NCI-H2171 (cell line): ENCODE measurements at places on chromosomes 7 and 10.

DNA sequence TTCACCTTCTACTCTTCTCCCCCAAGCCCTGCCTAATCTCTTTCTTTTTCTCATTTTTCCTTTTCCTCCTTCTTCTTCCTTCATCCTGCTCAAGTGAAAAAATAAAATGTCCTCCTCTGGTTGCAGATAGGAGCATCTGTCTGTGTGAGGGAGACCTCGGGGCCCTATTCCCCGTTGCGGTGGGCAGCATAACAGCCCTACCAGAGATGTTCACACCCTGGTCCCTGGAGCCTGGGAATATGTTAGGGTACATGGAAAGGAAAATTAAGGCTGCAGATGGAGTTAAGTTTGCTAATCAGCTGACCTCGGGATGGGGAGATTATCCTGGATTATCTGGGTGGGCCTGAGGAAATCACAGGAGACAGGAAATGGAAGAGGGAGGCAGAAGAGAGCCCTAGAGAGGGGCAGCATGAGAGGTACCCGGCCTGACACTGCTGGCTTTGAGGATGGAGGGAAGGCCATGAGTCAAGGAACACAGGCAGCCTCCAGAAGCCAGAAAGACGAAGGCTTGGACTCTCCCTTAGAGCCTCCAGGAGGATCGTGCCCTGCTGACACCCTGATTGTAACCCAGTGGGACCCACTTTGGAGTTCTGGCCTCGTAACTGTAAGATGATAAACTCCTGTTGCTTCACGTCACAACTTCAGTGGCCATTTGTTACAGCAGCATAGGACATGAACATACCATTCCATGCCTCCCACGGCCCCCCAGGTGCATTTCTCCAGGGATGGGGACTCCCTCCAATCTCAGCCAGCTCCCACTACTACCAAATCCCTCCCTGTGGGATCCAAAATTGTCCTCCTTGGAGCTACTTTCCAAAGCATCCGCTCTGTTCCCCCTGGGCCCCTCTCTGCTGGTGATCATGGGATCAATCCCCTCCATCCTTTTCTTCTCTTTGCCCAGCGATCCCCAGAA, 39.0 kb upstream of the ZMIZ1 start:
- no peak for DNase-seq

DNA sequence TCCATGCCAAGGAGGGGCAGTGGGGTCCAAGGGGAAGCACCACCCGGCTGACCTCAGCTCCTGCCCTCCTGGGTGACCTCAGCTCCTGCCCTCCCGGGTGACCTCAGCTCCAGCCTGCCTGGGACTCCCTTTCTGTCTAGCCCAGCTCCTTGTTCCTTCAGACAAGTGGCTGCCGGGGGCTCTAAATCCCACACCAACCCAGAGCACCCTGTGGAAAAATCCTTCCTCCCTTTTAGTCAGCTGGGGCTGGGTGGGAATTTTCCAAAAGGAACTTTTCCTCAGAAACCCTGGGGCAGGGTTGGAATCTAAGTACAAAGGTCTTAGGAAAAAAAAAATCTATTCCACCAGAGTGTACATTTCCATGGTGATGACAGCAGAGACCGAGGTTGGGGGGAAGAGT, 36.3 kb downstream of the AKR1B1 start:
- DNase-seq, result no peak

DNA sequence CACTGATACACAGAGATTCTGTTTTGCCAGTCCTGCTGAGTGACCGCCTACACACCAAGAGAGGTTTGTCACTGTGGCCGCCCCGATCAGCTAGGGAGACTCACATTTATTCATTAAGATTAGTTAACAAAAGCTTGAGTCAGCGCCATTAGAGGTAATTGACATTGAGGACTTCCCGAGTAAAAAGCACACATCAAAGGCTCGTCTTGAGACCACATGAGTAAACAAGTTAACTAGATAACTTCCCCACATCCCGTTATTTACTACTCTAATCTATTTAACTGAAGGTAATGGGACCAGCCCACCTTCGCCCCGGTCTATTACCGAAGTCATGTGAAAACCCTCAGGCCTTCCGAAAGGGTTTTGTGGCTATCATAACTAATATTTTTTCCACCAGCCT, 23.0 kb downstream of the SRRM3 start:
- DNase-seq, result no peak

- no peak for DNase-seq
Observed at GRCh38 chr10:126434235-126434634, 46.0 kb upstream of the ADAM12 start.

DNA sequence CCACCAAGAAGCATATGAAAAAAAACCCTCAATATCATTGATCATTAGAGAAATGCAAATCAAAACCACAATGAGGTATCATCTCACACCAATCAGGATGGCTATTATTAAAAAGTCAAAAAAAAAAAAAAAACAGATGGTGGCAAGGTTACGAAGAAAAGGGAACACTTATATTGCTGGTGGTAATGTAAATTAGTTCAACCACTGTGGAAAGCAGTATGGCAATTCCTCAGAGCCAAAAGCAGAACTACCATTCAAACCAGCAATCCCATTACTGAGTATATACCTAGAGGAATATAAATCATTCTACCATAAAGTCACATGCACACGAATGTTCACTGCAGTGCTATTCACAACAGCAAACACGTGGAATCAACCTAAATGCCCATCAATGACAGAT, 46.0 kb downstream of the CNOT4 start:
- no peak for DNase-seq

- DNase-seq, result no peak
Observed at GRCh38 chr7:156675721-156676120, 35.1 kb downstream of the RNF32 start.

GRCh38 chr7:93031795-93032194, 86.0 kb downstream of the SAMD9 start:
- no peak for DNase-seq

DNA sequence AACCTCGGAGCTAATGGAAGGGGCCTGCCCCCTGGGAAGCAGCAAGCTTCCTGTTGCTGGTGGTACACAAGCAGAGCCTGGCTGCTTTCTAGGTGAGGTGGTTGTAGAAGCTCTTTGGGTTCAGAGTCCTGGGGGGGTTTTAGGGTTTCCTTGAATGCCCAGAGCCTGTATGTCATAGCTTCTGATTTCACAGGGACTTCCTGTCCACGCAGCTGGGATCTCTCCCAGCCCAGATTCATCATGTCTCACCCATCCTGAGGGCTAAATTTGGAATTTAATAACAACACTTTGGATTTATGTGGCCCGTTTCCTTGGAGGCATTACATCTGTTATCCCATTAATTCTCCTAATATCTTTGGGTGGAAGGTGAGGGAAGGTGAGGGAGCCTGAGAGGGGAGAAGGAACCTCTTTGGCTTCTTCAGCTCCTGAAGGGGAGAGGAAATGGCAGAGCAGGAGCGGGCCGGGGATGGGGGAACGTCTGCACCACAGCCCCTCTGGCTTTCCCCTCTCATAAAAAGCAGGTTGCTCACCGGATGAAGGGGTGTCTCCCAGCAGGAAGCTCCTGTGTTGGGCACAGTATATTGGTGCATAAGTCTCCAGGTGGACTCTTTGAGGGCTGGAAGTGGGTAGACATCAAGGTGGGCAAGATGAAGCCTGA, 19.7 kb downstream of the RPS24 start:
- DNase-seq, result no peak

DNA sequence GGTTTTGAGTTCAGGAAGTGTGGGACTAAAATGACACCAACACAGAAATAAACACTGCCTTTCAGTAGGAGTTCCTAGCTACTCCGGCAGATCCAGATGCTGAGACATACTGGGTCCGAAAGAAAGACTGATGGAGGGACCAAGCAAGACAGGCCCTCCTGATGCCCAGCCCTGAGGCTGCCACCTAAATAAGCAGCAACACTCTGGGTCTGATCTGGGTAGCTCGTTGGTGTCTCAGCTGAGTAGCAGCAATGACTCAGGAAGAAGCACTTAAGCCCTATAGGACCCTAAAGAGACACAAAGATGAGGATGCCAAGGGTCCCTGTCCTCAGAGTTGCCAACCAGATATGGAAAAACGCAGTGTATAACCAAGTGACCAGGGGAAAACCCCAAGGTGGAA, 190.7 kb downstream of the FAM107B start:
- DNase-seq, result no peak

- no peak for DNase-seq
Observed at GRCh38 chr7:118855290-118855689, 630.8 kb downstream of the ANKRD7 start.

DNA sequence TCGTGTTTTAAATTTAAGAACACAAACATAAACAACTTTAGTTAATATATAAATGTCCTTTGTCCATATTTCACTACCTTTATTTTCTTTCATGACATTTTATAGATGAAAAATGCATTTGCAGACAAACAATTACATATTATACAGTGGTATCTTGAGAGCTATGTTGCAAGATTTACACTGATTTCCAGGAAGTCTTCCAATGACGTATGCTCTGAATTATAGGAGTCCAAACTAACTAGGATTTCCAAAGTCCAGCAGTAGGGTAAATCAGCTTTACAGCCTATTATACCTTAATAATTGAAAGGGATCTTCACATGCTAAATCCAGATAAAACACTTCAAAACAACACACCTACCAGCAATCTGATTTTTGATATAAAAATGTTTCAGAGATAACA, 69.4 kb downstream of the HYCC1 start:
- no peak for DNase-seq

GRCh38 chr10:33193701-33194521, 140.6 kb downstream of the NRP1 start:
- DNase-seq, result no peak

DNA sequence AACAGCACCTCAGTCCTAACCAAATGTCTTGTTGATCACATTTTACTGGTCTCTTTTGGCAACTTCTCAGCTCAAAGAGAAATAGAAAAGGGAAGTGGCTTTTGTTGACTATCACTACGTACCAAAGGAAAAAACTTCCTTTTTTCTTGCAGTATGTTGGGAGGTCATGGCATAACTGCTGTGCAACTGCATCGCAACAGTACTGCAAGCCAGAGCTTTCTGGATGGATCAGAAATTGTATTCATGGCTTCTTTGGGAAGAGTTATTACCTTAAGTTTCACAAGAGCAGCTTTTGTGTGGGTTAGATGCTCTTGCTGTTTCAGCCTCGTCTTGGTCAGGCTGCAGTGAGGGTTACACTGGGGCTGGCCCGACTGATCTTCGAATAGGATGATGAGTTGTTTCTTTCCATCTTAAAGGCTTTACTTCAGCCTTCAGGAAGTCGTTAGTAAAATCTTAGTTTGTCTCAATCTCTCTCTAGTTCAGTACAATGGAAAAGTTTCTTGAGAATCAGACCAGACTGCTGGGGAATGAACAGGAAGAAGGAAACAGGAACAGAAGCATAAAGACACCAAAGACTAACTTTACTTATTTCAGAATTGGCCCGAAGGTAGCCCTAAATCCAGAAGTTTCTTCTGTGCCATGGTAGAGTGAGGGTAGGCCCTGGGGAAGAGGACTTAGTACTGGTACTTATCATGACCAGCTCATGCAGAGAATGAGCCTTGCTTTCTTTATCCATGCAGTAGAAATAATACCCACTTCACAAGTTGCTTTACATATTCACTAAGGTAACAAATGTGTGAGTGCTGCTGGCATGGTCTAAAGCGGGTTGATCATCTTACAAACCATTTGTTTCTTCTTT, 153.6 kb downstream of the CELF2 start:
- DNase-seq, result no peak

- no peak for DNase-seq
Observed at GRCh38 chr10:97874332-97874731, 24.7 kb downstream of the GOLGA7B start.

DNA sequence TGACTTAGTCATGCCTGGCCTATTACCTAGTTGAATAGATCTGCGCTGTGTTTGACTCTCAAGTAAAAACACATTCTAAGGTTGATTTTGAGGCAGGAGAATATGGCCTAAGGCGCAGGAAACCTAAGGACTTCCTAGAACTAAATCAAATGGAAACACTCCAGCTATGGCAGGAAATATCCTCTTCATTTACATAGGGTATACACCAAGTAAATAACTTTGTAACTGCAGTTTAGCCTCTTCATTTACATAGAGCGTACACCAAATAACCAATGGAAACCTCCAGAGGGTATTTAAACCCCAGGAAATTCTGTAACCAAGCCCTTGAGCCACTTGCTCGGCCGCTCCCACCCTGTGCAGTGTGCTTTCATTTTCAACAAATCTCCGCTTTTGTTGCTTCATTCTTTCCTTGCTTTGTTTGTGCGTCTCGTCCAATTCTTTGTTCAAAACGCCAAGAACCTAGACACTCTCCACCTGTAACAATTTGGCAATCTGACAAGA, 35.6 kb upstream of the XRCC2 start:
- DNase-seq, result no peak

DNA sequence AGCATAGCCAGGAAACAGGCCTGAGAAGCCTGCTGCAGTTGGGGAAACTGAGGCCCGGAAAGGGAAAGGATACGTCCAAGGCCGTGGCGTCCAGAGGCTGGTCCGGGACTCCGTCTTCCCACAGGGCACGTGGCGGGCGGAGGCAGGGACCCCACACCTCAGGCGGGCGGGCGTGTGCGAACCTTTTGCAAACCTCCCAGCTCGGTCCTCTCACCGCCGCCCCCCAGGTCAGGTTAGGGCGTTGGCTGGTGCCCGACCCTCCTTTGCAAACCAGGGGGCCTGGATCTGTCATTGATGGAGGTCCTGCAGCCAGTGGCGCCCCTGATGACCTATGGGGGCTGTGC, 19.3 kb downstream of the FAM20C start:
- no peak for DNase-seq

DNA sequence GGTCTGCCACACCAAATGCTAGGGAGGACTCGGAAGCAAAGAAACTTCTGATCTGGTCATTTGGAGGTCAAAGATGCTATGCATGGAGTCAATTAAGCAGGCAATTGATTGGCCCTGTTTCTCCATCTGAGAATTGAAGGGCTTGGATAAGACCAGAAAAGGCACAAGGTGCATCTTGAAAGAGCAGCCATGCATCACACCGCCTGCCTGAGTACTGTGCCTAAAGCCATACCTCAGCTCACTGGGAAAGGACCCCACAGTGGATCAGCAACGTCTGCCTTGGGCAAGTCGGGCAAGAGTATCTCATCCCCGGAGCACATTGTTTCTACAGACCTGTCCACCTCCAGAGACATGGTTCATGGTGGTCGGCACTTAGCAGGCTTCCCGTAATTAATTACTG, 42.4 kb downstream of the DLG5 start:
- DNase-seq, result no peak

DNA sequence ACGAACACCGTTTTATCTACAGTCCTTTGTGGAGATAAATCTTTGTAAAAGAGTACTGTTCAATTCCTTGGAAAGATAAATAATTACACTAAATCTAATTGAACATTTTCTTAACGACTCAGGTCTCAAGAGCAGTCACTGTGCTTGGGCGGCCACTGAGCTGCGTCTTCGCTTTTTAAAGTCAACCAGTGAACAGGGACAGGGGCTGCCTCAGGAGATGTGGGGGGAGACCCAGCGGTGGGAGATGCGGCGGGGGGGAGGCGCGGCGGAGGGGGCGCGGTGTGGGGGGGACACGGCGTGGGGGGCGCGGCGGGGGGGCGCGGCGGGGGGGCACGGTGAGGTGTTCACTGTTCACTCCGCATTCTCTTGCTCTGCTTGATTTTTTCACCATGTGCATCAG, 39.8 kb downstream of the CAMK2B start:
- DNase-seq, result no peak

GRCh38 chr10:92479547-92479946, 94.3 kb downstream of the IDE start:
- no peak for DNase-seq

- no peak for DNase-seq
Observed at GRCh38 chr10:60573336-60573735, 183.7 kb upstream of the ANK3 start.
